Sigmoid colon (tissue), 7 donors: ENCODE measurements at places on chromosomes 16 and 17. TPM values are rescaled to one million over a fixed set of nuclear protein-coding genes. Genes with fewer than 3 reads are reported as not detected.

The CA5A gene
- not detected for total RNA-seq

DNA sequence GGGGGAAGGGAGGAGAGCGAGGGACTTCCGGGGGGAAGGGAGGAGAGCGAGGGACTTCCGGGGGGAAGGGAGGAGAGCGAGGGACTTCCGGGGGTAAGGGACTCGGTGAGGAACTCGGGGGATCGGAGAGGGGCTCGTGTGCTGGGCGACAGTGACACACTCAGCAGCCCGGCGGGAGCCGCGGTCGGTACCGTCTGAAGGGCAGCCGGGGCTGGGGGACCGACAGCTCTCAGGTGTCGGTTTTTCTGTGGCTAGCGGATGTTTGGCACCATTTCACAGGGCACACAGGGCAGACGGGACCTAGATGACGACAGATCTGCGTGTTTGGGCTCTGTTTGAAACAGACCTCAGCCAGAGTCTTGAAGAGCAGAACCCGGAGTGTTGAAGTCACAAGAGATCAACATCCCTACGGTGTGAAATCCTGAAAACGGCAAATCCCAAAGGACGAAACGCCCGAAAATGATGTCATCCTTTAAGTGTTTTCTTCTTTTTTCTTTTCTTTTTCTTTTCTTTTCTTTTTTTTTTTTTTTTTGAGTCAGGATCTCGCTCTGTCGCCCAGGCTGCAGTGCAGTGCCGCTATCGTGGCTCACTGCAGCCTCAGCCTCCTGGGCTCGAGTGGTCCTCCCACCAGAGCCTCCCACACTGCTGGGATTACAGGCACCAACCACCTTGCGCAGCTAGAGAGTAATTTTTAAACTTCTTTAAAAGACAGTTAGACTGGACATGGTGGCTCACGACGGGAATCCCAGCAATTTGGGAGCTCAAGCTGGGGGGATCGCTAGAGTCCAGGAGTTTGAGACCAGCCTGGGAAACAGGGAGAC, 23.9 kb downstream of the ZNF778 start:
- peak; percentile 89 for DNase-seq

DNA sequence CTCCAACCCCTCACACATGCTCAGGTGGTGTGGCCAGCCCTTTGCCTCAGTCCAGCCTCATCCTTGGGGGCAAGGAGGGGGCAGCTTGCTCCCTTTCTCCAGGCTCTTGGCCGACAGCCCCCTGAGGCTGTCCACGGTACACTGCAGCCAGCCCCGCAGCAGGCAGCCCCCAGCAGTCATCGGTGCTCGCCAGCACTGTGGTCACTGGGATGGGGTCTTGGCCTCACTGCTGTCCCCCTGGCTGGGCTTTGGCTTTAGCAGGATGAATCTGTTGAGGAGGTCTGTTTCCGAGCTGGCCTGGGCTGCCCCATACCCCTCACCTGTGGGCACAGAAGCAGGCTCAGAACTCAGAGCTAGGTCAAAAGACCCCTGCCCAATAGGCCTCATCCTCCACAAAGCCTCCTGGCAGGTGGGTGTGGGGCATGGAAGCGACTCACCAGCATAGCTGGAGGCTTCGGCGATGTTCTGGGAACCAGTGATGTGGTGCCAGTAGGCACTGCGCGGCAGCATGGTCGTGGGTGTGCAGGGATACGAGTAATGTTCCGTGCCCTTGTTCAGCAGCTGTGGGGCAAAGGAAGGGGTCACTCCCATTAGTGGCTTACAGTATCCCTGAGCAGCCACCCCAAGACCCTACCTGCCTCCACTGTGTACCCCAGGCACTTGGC, 10.8 kb downstream of the POLR2C start:
- no peak for DNase-seq

DNA sequence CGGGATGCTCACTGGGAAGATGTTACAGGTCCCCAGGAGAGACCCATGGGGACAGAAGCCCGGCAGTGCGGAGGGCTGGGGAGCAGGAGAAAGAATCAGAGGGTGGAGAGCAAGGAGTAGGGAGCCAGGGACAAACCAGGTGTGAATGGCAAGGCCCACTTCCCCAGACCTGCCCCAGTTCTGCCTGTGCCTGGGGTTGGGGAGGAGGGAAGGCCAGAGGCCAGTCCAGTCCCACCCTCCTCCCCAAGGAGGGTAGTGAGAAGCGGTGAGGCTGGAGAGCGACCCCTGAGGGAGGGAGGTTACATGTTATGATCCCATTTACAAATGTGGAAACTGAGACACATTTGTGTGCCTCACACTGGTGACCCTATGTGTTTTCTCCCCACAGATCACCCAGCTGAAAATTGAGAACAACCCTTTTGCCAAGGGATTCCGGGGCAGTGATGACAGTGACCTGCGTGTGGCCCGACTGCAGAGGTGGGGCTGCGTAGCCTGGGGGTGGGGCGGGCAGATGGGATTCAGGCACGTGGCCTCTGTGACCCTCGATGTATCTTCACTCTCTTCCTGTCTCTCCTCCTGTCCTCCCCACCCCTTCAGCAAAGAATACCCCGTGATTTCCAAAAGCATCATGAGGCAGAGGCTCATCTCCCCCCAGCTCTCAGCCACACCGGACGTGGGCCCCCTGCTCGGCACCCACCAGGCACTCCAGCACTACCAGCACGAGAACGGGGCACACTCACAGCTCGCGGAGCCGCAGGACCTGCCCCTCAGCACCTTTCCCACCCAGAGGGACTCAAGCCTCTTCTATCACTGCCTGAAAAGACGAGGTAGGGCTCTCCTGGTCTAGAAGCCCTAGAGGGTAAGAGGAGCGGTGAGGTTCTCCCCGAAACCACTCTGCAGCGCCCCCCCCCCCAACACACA, 27.5 kb downstream of the TBX4 start:
- DNase-seq, result peak; percentile 48

DNA sequence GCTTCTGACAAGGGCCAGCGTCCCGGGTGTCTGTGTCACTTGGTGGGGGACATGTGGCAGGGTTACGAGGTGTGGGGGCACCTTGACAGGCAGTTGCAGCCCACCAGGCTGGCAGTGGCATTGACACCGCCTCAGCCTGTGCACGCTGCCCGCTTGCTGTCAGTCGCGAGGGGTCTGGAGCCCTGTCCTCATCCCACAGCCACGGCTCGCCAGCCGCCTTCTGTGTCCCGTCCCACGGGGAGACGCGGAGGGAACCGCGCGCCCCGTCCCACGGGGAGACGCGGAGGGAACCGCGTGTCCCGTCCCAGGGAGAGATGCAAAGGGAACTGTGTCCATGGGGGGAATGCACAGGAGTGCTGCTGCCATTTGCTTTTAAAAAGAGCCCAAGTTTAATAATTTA, 3.5 kb downstream of the PABPN1L start:
- DNase-seq, result no peak

The SLC47A2 gene
- total RNA-seq, result not detected

DNA sequence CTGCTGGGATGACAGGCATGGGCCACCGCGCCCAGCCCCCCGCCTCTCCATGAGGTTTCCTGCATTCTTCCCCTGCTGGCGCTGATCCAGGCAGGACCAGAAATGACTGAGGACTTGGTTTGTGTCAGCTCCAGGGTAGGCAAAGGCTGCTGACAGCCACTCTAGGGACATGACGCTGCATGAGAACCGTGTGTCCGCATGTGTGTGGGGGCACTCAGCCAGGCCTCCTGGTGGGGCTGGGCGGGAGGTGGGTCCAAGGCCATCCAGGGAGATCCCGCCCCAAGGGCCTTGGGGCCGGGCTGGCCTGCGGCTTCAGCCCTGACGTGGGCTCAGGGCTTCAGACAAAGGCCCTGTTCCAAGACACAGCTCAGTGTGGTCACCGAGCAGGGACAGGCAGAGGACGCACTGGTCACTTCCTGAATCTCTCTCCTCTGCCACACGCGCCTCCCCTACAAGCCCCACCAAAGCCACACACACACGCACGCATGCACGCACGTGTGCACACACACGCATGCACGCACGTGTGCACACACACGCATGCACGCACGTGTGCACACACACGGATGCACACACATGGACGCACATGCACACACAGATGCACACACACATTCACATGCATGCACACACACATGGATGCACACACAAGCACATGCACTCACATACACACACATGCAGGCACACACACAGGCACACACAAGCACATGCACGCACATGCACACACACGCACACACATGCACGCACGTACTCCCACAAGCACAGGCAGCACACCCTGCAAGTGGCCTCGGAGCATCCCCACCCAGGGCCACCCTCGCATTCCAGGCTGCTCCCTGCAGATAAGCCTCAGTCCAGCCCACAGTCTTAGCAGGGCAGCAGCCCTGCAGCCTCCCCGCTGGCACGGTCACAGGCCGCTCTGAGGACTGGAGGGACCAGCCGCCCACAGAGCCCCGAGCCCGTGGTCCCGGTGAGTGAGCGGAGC, 5.3 kb upstream of the TMEM204 start:
- no peak for DNase-seq

GRCh38 chr16:75286389-75286788, 35.0 kb upstream of the BCAR1 start:
- no peak for DNase-seq
